ENCODE measurements at places on chromosomes 13 and 19.

GRCh38 chr13:86476656-86477055 lies 677.4 kb upstream of the SLITRK6 start:
- DNase-seq, result no peak

DNA sequence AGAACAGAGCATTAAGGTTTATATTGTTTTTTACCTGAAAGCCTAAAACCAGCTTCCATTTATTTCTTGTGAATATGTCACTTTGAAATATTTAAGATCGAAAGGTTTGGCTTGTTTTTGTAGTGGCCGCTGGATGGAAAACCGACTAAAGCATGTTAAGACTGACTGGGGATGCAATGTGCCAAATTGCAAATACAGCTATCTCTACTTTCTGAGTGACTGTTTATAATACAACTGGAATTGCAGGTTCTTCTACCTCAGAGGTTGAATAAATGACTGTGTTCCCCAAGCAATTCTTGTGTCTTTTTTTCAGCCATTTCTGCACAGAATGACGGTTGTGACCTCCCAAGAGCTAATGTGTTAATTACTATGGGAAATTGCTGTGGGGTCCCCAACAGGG lies 50.0 kb upstream of the TMTC4 start:
- DNase-seq, result no peak

DNA sequence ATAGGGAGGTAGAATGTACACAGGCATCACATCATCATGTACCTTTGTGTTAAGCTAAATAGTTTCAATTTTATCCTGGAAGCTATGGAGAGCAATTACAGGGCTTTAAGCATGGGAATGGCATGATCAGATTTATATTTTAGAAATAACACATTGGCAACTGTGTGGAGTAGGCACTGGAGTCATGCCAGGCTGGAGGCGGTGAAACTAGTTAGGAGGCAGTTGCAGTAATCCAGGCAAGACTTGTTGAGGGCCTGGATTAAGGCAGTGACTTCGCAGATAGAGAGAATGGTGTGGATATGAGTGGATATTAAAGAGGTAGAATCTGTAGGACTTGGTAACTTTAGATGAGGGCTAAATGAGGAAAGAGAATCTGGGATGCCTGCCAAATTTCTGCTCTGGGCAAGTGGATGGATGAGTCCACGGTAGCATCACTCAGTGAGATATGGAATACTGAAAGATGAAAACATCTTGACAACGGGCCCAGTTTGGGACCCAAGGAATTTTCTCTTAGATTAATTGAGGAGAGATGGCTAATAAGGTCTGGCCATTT lies 506.2 kb downstream of the FGF9 start:
- no peak for DNase-seq

GRCh38 chr19:14349426-14349825 lies 31.8 kb upstream of the ADGRE5 start:
- no peak for DNase-seq

DNA sequence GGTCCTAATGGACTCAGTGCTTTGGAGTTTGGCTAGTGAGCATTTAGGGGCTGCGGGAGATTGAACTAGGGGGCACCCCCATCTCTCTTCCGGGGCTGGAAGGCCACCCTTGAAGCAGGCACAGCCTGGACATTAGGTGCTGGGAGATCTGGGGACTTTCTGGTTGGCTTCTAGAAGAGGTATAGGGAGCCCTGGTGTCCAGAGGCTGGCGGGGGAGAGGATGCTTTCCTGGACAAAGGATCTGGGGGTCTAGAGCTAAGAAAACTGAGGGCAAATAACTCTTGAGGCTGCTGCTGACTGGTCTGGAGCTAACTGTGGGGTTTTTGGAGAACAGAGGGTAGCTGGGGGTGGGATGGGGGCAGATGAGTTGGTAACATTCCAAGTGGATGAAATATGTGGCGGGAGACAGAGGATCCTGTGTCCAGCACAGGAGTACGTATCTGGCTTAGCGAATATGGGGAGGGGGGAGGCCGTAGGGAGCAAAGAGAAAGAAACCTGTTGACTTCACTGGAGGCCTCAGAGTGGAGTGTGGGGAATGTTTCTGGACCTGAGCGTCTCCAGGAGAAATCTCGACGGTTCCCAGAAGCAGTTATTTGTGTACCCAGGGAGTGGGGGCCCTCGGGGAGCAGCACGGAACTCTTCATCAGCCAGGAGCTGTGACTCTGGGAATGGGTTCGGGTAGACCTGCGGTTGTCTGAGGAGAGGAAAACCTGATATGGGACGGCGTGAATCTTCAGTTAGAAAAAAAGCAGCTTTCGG lies 1.4 kb downstream of the HNRNPUL1 start:
- no peak for DNase-seq

DNA sequence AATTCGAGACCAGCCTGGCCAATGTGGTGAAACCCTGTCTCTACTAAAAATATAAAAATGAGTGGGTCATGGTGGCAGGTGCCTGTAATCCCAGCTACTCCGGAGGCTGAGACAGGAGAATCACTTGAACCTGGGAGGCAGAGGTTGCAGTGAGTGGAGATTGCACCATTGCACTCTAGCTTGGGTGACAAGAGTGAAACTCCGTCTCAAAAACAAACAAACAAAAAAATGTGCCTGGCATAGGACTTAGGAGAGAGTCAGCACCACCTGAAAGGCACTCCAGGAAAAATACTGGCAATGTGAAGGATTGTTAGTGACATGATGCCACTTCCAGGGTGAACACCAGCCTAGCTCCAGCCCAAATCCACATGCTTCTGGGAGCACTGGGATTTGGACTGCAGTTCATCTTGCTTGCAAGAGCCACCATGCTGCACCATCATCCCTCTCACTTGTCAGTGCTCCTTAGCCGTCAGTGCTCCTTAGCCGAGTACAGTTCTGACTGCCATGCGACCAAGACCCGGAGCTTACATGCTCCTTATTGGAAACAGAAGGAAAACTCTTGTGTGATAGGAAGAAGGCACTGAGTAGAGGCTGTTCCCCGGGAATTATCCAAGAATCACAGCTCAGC lies 145.1 kb upstream of the RNF113B start:
- no peak for DNase-seq

- DNase-seq, result no peak
These were observed 6.7 kb downstream of the CLEC11A start for GRCh38 chr19:50729894-50730293.

- no peak for DNase-seq
These were observed 308.6 kb downstream of the GPC6 start for GRCh38 chr13:93535251-93535650.

DNA sequence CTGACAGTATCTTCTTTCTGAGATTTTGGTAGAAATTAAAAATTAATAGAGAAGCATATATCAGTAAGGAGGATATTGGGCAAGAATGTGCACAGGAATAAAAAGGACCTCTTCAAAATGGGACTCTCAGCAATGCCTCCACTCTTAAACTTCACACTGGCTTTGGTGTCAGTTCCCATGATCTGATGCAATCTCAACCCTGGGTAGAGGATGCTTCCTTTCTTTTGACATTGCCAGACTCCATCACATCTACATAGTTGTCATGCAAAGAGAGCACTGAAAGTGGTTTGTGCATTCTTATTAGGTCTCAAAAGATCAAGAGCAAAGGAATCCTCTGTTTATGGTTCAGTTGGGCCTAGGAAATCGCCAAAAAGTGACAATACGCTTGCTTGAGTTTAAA lies 26.3 kb downstream of the STARD13 start:
- DNase-seq, result no peak

DNA sequence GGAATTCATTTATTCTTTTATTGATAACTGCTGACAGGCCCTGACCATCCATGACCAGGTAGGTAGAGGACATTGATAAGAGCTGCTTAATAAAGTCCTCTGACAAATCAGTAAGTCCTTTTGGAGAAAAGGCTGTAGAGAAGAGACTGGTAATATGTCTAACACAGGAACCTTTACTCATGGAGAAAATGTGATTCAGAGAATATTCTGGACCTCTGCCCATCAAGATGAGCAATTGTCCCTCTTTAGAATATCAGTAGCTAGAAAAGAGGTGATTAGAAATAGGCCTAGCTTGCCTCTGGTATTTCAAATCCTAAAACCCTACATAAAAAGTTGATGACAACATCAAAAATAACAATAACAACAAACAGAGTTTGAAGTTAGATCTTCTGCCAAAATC lies 642.3 kb downstream of the TBC1D4 start:
- no peak for DNase-seq
